ENCODE measurements at places on chromosomes 7 and 10.
A peak's percentile ranks its signal among the peaks of the same experiment; 100 is the strongest.

- no peak for DNase-seq
These were observed 109.4 kb downstream of the EEPD1 start for GRCh38 chr7:36262309-36263094.

- DNase-seq = no peak
These were observed 2.1 kb downstream of the GLCCI1 start for GRCh38 chr7:7970531-7971307.

GRCh38 chr7:34155220-34155908 lies 250.0 kb downstream of the BMPER start:
- DNase-seq = no peak

DNA sequence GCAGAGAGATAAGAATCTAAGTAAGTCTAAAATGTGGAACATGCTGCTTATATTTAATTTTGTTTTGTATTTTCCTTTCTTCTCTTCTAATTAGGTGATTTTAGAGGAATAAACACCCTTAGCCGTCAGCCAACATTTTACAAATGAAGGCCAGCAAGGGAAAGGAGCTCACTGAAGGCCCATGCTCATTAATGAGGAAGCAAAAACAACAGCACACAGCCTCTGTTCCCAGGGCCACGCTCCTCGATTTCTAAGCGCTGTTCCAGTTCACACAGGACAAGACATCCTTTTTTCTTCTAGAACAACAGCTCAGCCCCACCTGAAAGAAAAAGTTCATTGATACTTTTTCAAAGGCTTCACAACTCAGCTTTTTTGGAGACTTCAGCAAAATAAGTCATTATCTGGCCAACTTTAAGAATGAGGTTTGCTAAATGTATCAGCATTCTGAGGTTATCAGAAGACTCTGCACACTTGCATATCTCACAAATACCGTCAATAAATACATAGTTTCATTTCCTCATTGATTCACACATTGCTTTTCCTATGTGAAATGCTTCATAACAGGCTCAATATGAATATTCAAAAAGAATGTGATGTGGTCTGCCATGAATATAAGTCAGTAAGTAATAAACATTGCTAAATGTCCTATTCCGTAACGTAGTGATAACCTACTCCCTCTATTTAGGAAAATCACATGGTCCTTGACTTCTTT lies 34.8 kb upstream of the SFMBT2 start:
- DNase-seq = no peak

- DNase-seq = no peak
These were observed 20.0 kb downstream of the KCP start for GRCh38 chr7:128890306-128891109.

- DNase-seq = no peak
These were observed 21.9 kb downstream of the ARHGAP22 start for GRCh38 chr10:48582970-48583369.

DNA sequence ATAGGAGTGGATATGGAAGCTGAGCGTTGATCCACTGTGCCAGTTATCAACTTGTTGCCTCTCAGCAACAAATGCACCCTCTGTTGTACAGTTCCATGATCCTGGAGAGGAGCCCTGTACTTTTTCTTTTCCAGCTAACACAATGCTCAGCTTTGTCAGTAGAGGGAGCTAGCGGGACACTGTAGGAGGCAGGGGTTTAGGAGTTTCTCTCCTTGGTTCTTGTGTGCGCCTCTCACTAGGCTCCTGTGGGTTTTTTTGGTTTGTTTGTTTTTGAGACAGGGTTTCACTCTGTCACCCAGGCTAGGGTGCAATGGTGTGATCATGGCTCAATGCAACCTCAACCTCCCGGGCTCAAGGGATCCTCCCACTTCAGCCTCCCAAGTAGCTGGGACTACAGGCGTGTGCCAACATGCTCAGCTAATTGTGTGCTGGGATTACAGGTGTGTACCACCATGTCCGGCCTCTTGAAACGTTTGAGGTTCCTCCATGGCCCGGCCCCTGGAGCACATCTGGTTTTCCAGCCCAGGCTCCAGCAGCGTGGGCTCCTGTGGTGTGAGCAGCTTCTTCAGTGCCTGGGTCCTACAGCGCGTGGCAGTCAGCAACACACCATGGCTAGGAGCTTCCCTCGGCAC lies 12.0 kb upstream of the MARVELD1 start:
- peak; percentile 5 for DNase-seq

DNA sequence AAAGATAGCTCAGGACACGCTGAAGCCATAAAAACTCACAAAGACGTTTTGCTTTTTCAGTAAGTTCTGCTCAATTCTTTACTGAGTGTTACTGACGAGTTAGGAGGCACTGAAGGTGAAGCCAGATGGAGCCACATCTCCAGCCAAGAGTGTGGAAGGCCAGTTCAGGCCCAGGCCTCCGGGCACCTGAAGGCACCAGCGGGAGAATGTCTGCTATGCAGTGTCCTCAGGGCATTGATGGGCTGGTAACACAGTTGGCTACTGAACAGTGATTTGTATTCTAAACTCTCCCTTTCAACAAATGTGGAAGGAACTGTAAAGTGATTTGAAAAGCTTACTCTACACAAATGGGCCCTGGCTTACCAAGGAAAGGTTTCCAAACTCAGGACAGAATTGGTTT lies 64.8 kb upstream of the SVIL start:
- no peak for DNase-seq

DNA sequence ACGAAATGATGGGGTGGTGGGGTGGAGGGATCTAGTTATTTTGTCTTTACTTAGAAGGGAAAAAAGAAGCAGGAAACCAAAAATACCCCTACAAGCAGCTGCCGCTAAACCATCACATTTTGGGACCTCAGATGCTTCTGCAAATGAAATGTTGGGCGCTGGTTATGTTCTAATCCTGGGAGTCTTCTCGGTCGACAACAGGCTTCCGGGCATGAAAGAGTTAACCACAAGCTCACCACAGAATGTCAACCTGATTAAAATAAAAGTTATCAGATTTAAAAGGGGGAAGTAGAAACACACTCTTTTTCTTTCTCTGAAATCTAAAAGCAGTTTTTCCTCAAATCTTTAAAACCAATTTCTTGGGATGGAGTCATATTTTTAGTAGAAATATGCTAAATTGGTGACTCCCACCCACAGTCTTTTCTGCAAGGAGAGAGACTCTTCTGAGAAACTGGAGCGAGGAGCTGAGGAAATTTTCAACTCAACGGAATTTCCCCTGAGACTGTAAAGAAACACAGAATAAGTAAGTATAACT lies 16.8 kb downstream of the IL2RA start:
- DNase-seq = no peak

- no peak for DNase-seq
These were observed 188.6 kb upstream of the LYZL2 start for GRCh38 chr10:30818010-30818660.

GRCh38 chr7:125467996-125468854 lies 538.6 kb upstream of the POT1 start:
- no peak for DNase-seq

- DNase-seq = no peak
These were observed 78.3 kb downstream of the MMRN2 start for GRCh38 chr10:86878983-86879713.

GRCh38 chr7:155580367-155580766 lies 34.0 kb upstream of the CNPY1 start:
- peak; percentile 36 for DNase-seq

DNA sequence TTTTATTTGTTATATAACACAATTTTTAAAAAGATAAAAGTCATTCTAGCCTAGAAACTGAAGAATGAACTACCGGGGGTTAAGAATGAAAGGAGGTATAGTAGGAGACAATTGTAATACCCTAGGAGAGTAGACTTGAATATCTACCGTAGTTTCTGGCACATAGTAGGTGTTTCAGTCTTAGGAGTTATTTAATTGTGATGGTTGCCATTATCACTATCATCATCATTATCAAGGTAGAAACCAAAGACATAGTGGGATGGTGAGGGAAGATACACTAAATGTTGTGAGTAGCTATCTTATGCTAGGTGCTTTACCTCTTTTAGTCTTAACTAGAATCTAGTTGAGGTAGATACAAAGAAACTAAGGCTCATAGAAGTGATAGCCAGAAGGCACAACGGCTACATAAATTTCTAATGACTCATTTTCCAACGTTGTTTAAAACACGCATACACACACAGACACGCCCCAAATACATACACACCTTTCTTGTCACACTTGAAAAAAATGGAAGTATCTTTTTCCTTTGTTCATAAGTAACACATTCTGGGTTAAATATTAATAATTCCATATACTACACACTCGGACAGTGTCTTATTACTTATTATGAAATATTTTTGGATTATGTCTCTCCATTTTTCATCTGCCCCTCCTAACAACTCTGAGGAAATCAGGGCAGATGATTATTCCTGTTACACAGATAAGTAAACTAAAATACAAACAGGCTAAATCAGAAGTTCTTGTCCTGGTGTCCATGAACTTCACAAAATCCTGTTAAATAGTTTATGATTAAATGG lies 2.0 kb upstream of the ANLN start:
- DNase-seq = no peak

DNA sequence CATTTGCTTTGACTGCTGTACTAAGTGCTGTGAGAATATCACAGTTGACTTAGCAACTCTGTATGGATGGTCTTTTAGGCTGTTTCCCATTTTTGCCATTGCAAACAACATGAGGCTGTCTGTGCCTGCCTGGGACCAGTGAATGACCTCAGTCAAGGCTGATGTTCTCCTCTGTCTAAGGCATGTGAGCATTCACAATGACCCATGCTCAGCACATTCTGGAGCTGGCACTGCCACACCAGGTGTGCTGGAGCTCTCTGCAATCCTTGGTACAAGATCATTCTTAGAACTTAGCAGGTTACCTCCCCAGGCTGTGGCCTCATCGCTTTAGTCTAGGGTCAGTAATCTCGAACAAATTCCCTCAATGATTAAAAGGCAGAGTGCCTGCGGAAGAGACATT lies 61.9 kb downstream of the SH3PXD2A start:
- DNase-seq = no peak

GRCh38 chr10:2137549-2138174 lies 400.3 kb upstream of the ADARB2 start:
- no peak for DNase-seq

DNA sequence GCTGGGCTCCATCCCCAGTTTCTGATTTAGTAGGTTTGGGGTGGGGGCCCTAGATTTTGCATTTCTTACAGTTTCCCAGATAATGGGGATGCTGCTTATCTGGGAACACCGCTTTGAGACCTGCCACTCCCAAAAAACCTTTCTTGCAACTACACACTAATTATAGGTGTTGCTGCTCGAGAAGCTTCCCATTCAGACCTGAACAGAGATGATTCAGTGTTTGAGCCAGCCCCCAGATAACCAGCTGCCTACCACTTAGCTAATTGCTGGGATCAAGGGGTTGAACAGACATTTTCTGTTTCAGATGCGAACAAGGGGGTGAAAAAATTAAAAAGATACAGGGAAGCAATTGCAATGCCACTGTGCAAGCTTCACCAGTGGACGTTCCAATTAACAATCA lies 448.5 kb downstream of the KCNMA1 start:
- DNase-seq = no peak

GRCh38 chr7:95324431-95324830 lies at the start of gene PON1:
Gene PON1 (minus strand): TSS chr7:95324532. CDS start chr7:95324475, 57 bp downstream.
- DNase-seq = no peak

GRCh38 chr7:930975-931758 lies 23.3 kb downstream of the ADAP1 start:
- no peak for DNase-seq

GRCh38 chr7:34844936-34845665 lies 187.1 kb downstream of the NPSR1 start:
- no peak for DNase-seq

GRCh38 chr10:110364531-110364937 lies 59.8 kb upstream of the SMNDC1 start:
- peak; percentile 53 for DNase-seq

DNA sequence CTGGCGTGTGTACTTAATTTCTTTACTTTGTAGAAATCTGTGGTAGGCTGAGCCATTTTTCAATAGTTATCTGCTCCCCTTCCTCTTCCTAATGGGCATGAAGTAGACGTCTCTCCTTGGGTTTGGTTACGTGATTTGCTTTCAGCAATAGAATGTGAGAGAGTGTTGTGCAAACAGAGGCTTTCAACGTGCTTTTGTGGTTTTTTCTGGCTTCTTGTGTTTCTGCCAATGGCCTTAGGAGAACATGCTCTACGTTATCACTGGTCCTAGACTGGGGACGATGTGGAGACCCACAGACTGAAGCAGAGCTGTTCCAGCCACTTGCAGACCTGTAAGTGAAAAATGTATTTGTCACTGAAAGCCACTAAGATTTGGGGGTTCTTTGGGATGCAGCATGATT lies 107.2 kb upstream of the NPTX2 start:
- DNase-seq = no peak

GRCh38 chr7:115183431-115184057 lies 261.6 kb downstream of the MDFIC start:
- no peak for DNase-seq

DNA sequence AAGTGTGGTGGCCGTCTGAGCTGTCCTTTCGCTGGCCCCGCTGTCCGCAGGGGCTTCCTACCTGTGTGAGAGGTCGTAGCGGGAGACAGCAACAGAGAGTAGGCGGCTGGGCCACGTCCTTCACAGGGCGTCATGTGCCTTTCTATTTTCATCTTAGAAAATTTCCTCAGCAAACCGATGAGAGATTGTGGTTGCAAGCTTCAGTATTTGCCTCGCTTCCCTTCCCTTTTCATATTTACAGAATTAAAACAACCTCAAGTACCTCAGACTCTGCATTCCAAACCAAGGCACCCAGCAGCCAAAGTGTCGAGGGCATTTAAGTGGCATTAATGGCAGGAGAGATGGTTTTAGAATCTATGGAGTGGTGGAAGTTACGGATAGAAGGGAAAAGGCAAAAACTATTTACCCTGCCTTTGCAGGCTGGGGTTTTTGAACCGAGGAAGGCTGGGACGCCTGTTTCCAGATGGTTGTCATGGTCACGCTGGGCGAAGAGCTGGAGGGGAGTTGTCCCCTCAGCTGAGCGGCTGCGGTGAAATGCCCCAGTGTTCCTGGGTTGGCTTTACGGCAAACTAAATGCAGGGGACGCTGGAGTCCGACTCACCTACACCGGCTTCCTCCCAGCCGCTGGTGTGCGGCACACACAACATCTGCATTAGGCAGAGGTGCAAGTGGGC lies 41.9 kb downstream of the WIPI2 start:
- DNase-seq = no peak

- DNase-seq = no peak
These were observed 20.3 kb downstream of the CPED1 start for GRCh38 chr7:121008816-121009215.

DNA sequence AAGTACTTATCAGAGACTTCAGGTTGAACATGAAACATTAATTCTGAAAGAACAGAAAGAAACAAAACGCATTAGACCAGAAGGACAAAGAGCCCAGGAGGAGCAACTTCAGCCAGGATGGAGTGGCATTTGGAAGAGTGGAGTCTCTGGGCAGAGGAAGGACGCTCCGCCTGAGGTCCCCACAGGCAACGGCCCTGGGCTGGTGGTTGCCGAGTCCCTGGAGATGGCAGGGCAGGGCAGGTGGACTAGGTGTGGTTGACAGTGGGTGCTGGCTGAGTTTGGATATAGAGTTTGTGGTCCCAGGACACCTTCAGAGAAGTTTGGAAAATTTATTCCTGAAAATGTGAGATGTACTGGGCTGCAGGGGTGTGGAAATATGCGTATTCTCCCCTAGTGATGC lies 27.4 kb upstream of the LARP4B start:
- DNase-seq = no peak

Data from activated T-cell treated with anti-CD3 and anti-CD28 coated beads for 48 hours (primary cell).